IPS-NIHi11 (cell line): ENCODE measurements at places on chromosomes 13 and 19.

DNA sequence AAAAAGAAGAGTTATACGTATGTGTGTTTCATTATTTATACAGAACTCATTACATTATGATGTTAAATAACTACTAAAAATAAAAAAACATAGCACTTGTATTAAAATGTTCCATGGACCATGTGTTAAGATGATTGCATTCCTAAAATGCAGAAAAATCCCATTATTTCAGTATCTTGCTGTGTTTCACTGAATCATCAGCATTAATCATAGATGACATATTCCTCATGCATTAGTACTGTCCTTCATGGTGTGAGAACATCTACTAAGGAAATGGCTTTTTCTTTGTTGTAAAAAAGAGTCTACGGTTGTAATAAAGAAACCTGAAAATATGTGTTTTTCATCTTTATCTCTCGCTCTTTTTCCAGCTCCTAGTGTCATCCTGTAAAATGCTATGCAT is 416.5 kb downstream of the FGF14 start:
- no peak for DNase-seq

DNA sequence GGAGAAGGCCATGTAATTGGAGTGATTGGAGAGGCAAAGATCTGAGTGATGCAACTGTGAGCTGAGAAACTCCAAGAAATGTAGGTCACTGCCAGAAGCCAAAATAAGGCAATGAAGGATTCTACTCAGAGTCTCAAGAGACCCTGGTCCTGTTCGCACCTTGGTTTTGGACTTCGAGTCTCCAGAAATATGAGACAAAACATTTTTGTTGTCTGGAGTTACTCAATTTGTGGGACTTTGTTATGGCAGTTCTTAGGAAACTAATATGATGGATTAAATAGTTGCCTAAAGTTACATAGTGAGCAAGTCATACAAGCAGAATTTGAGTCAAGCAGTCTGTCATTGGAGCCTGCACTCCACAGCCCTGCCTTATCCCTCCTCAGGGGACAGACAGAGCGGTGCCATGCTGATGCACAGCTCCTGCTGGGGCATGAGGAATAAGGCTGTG is 104.2 kb downstream of the ITGBL1 start:
- DNase-seq, result no peak

DNA sequence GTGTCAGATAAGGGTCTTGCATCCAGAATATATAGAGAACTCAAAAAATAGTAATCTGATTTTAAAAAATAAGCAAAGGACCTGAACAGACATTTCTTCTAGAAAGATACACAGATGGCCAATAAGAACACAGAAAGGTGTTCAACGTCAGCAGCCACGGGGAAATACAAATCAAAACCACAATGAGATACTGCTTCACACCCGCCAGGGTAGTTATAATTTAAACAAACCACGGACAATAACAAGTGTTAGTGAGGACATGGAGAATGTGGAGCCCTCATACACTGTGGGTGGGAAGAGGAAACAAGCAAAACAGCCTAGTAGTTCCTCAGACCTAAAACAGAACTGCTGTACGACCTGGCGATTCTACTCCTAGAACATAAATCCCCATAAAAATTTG is 26.7 kb upstream of the NAPA start:
- no peak for DNase-seq

DNA sequence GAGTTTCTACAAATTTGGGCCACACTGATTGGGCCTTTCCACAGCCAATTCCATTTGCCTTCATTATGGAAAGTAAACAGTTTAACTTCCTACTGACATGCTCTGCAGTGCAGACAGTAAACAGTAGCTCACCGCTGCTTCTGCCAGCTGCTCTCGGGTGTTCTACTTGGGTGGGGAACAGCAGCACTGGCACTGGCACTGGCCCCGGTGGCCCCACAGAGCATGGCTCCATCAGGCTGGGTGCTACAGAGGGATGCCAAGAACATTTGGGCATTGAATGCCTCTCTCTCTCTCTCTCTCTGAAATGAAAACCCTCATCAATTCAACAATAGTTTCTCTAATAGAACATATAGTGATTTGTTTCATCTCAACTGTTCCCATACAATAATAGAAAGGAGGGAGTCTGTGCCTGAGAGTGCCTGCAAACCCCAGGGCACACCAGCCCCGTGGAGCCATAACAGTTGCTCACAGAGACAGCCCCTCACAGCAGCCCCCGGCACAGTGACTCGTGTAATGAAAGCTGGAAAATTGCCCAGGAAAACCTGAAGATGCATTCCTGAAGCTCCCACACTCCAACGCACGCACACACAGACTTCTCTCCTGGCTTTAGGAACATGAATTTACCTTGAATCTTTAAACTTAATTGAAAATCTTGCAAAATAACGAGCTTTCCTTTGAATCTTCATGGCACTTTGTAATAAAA is 38.2 kb upstream of the GJB6 start:
- DNase-seq, result no peak

- no peak for DNase-seq
These were observed 6.5 kb upstream of the CCER2 start for GRCh38 chr19:38918526-38918925.

DNA sequence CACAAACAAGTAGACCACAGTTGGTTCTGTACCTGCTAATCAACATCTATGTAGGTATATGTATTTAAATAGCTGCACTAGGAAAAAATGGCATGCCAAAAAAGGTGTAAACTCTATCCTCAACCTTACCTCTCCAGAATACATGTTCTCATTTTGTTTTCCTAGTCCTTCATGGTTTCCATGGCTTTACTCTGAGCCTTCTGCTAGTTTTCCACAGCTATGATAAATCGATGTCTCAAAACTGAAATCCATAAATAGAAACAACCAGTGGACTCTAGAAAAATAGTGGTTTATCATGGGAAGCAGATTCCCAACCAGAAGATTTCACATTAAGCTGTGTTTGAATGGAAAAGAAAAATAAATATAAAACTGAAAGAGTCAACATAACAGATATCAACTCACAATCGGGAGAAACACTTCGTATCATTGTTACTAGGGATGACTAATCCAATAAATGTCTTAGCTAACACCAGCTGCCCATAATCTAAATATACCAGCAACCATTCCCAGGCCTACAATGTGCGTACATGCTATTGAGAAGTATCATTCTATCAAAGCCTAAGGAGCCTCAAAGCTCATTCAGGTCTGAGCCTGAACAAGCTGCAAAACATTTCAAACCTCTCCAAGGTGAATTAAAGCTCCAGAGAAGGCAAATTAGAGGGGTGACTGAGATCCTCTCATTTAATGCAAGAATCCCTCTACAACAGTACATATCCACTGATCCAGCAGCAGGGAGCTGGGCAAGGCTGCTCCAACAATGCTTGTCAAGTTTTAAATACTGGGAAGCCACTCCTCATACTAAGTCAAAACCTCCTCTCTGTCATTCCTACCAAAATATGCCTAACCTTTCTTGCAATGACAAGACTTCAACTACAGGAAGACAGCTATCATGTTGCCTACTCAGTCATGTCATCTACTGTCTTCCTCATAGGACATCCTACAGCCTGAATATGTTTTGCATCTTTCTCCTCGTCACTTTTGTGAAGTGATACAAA is 90.2 kb downstream of the KCTD12 start:
- DNase-seq, result no peak

GRCh38 chr19:35306473-35307246 is 14.7 kb downstream of the MAG start:
- DNase-seq, result peak; percentile 75

GRCh38 chr13:30156826-30157615 is 150.3 kb downstream of the KATNAL1 start:
- no peak for DNase-seq

GRCh38 chr19:31444931-31445330 is 95.7 kb upstream of the TSHZ3 start:
- DNase-seq, result no peak

DNA sequence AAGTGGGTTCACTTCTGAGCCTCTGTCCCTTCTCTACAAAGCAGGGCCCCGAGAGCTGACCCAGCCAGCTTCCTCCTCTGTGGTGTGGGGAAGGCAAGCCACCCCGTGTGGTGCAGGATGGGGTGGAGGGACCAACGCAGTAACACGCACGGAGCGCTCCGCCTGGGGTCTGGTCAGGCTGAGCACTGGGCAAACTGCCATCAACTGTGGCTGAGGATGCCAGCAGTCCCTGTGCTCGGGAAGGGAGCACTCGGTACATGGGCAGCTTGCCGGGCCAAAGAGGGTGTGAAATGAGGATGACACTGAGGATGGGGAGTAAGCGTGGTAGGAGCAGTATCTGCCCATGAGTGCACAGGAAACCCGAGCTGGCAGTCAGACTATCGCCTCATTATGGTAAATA is 7.6 kb upstream of the GMIP start:
- peak; percentile 7 for DNase-seq

DNA sequence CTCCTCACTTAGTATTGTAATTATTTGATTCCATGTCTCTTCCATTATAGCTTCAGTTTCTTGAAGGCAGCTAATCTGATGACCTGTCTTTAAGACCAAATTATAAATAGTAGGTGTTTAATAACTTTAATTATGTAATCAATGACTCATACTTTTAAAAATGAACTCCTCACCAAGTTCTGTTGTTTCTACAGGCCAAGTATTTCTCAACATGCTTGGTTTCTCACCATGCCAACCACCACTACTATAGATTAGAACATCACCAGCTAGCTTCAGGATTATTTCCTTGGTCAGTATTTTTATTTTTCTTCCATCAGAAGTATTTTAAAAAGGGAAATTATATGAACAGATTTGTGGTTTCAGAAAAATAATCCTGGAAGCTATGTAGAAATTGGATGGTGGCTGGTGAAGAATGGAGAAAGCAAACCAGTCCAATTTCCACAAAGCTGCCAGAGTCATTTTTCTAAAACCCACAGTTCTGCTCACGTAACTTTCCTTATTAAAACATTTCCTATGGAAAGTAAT is 237.7 kb upstream of the DACH1 start:
- no peak for DNase-seq

- DNase-seq, result no peak
These were observed 20.7 kb downstream of the COL4A1 start for GRCh38 chr13:110285991-110286832.
